ENCODE measurements at places on chromosomes 2 and 18.

- DNase-seq: no peak
Measured at GRCh38 chr2:178933493-178933892, 116.4 kb downstream of the CCDC141 start.

DNA sequence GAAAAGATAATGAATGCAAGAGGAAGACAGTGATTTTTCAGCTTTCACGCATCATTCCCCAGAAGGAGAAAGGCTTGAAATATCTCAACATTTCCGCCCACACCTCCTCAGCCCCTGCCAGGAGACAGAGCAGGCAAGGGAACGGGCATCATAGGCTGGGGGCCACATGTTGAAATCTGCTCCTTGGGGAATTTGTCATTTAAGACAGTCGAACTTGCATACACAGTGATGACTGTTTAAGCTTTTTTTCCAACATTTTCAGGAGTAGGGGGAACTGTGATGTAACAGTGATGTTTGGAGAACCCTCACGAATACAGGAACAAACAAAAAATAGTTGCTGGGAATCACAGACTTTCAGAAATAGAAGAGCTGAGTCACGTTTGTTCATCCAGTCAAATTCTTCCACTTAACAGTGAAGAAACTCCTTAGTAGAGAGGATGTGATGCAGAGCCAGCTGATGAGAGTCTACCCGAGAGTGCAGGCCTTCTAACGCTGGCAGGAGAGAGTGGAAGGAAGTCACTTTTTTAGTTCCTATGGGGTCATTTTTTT is 266.8 kb downstream of the ALPK2 start:
- DNase-seq: no peak

DNA sequence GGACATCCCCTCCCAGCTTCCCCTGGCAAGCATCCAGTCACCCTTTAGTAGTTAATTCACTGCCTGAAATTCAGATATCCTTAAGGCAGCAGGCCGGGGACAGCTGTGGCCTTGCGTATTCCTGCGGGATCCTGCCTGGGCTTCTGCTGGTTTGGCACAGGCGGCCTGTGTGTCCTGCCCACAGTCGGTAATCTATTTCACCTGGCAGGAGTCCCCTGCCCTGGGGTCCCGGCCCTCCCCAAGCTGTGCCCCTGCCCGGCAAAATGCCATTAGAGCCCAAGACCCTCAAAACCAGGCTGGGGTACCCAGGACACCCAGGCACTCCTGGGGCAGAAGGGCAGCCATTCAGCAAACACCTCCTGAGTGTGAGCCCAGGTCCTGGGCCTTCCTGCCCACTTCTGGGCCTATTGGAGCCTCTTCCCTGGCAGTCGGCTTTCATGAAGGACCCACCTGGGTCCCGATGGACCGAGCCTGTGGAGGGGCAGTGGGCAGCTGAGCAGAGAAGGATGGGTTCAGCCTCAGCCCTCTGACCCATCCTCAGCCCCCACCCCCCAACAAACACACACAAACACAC is 11.6 kb downstream of the CROCC2 start:
- DNase-seq: peak; percentile 53

DNA sequence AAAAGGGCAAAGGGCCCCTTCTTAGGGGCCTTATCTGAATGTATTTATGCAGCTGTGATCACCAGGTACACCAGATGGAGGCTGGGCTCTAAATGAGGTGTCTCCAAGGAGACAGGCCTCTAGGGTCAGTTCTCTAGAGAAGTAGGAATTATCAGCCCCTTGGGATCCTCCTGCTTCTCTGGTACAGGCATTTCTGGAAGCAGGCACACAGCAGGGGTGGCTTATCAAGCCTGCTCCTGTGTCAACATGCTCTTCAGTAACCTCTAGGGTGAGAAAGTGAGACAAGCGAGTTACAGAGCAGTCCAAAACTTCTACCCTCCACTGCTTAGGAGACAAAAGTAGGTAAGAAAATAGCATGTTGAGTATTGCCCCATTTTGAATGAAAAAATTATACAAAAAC is 13.8 kb downstream of the TPGS2 start:
- no peak for DNase-seq

- no peak for DNase-seq
Measured at GRCh38 chr2:54074606-54075341, 40.6 kb upstream of the ACYP2 start.

- no peak for DNase-seq
Measured at GRCh38 chr2:105038383-105039061, 653 bp downstream of the MRPS9 start.

DNA sequence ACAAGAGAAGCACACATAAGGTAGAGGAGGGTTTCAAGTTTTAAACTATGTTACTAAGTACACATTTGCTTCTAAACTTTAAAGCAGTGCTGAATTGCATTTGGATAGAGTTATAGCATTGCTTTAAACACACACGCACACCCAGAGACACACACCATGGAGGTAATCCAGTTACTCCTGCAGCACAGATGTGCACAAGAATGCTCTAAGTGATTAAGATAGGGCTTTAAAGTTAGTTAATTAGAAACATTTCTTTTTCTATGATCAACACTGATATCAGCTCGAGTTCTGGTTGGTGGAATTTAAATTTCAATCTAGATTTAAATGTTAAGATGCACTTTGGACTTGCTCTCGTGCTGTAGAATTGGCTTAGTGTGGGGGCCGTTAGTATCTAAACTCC is 492.3 kb downstream of the ZEB2 start:
- DNase-seq: no peak

- no peak for DNase-seq
Measured at GRCh38 chr2:118834440-118834810, 13.0 kb downstream of the EN1 start.

DNA sequence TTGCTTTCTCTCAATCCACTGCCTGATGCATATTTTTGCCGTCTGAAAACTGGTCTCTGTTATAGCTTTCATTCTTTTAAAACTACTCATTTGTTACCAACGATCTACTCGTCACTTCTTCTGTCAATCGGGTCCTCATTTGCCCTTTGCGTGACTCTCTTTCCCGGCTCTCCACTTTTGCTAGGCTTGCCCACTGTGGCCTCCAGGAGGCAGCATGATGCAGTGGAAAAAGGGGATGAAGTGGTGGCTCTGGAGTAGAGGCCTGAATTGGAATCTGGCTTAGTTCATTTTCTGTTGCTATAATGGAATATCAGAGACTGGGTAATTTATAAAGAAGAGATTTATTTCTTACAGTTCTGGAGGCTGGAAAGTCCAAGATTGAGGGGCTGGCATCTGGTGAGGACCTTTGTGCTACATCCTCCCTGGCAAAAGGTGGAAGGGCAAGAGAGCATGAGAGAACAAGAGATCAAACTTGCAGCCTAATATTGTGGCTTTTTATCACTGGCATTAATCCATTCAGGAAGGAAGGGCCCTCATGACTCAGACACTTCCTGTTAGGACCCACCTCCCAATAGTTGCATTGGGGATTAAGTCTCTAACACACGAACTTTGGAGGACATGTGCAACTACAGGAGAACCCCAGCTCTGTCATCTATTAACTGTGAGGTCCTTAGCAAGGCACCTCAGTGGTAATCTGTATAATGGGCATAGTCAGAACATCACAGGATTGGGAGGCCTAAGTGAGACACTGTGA is 15.4 kb downstream of the GDF7 start:
- no peak for DNase-seq

DNA sequence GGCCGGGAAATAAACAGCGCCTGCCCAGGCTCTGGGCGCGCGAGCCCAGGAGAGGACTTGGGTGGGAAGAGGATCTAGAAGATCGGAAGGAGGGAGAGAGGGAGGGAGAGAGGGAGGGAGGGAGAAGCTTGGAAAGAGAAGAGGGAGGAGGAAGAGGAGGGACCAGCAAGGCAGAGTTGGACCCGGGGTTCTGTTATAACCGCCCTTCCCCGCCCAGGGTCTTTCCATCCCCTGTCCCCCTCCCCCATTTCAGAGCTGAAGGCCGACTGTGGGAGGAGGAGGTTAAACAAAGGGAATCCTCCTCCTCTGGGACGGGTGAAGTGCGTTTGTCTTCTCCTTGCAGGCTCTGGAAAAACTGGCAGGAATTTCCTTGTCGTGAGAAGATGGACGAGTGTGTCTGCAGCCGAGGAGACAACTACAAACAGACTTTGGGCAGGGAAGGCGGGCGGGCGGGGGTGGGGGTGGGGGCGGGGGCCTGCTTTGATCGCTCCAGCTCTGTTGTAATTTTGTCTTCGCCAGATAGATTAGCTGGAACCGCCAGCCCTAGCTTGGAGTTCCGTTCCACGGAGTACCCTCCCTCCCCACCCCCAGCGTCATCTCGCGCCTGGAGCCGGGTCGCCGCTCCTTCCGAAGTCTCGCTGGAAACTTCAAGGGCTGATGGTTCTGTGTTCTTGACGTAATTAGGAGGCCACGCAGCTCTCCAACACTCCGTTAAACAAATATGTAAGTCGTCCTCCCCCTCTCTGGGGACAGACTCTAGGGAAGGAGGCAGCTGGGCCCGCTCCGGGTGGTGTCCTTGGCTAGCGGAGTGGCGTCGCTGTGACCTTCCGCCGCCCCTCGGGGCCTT is 6.4 kb upstream of the SP9 start:
- DNase-seq: no peak

GRCh38 chr2:83234246-83234645 is 1224.8 kb downstream of the SUCLG1 start:
- DNase-seq: no peak

- DNase-seq: no peak
Measured at GRCh38 chr18:26406324-26406723, 142.0 kb downstream of the KCTD1 start.

DNA sequence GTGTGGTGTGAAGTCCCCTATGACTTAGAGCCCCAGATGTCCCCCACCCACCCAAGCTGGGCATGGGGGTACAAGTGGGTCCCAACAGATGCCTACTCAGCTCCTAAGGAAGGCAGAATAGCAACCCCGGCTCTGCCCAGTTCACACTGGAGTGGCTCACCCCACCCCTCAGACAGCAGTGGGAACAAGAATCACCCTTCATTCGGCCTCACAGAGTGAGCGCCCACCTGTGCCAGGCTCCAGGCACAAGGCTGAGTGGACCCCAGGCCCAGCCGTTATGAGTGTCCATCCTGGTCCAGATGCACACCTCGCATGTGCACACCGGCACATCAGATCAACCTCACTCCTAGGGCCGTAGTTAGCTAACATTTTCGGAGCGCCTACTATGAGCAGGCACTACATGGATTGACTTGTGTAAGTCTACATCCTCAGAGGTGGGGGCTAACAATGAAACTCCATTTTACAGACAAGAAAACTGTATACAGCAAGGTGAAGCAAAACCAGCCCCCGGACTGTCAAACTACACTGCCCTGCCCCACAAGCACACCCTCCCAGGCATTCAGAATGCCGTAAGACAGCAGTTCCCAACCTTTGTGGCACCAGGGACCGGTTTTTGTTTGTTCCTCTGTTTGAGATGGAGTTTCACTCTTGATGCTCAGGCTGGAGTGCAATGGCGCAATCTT is 2.8 kb upstream of the ASTL start:
- peak; percentile 39 for DNase-seq

DNA sequence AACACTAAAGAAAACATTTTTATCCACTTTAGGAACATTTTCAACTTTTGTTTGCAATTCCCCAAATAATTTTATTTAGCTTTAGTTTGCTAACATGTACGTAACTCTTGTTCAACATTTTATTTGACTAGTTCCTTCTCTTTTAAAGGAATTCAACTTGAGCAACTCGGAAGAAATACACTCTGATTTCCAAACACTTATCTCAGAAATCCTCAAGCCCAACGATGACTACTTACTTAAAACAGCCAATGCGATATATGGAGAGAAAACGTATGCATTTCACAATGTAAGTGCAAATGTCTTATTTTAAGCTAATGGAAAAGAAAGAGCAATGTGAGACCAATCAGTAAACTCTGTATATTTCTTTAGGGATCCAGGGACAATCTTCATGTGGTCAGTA is 10.1 kb downstream of the SERPINB10 start:
- no peak for DNase-seq

DNA sequence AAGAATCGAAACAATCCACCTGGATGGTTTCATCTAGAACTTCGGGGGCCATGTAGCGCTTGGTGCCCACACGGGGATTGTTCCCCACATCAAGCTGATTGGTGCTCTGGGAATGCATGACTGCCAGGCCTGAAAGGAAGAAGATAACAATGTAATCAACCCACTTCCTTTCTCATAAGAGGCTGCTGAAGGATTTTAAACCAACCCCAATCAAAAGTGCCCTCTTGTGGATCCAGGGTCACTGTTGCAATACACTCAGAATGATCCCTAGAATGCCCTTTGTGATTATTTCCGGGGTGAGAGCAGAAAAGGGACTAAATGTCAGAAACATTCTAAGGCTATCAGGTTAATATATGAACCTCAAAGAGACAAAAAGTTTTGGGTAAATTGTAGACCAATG is 115.2 kb downstream of the ACVR1 start:
- no peak for DNase-seq

GRCh38 chr2:106114166-106114565 is 79.9 kb downstream of the UXS1 start:
- no peak for DNase-seq

Measured in pancreas (tissue), 10 donors.